Activated CD8-positive, alpha-beta memory T cell treated with anti-CD3 and anti-CD28 coated beads for 4 hours (primary cell): ENCODE measurements at places on chromosomes 6 and 20.

DNA sequence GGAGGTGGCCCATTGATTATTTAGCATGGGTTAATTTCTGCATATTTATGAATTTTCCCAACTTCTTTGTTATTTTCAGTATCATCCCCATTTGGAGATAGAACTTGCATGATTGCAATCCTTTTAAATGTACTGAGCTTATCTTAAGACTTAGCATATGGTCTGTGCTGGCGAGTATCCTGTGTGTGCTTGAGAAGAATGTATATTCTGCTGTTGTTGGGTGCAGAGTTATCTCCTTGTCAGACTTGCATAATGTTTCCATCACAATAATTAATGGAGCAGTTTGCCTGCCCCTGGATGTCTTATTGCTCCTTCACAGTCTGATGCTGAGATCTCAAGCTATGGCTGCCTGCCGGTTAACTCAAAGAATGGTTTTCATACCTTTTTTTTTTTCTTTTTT is 112.6 kb downstream of the CDYL start:
- no peak for DNase-seq

GRCh38 chr6:121434037-121434770 is 1.2 kb upstream of the GJA1 start:
- no peak for DNase-seq

DNA sequence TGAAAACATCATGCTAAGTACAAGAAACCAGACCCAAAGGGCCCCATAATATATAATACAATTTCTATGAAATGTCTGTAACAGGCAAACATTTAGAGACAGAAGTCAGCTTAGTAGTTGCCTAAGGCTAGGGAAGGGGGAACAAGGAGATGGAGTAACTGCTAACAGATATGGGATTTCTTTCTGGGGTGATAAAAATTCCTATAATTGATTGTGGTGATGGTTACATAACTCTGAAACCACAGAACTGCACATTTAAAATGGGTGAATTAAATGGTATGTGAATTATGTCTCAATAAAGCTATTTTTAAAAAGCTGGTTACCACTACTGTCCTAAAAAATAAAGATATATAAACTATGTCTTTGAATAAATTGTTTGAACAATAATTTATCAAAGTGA is 3.2 kb downstream of the CEP162 start:
- DNase-seq, result no peak

- no peak for DNase-seq
Measured at GRCh38 chr6:4071330-4071729, 7.6 kb downstream of the FAM217A start.

DNA sequence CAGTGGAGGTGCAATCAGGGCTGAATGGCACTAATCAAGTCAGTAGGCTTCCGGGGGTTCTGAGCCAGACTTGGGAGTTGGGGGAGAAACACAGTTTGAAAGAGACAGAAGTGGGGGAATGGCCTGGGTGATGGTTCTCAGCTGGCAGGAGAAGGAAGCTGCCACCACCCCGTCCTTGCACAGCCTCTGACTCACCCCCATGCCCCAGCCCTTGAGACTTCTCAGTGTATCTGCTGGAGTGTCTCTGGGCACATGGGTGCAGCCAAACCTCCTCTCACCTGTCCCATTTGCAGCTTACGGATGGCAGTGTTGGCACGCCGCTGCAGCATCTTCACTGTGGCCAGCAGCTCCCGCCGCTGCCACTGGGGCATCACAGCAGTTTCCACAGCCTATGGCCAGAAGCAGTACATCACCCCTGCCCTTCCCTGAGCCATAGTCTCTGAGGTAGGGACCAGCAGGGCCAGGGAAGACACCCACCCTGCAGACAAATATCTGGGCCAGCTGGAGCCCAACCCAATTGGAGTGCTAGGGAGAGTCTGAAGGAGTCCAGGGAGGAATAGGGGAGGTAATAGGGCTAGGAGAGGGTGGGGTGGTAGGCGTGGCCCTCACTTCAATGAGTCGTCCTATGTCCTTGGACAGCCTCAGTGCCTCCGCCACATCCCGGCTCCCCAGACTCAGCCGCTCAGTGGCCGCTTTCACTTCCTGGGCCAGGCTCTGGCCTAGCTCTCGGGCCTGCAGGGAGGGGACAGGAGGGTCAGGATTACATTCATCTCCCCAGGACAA is 11.2 kb downstream of the AARS2 start:
- DNase-seq, result no peak

DNA sequence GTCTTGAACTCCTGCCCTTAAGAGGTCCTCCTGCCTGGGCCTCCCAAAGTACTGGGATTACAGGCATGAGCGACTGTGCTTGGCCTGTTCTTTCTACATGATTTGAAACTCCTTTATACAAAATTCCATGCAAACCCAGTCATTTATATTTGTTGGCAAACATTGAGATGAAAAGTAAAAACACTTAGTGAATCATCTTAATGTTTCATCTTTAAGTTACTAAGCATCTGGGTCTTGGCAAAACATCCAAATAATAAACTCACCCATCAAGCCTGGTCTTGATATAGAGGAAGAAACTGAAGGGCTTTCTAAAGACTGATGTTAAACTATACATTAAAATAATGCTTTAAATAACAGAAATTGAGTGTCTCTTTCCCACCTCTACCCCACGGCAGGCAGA is 95.1 kb downstream of the FUT9 start:
- DNase-seq, result no peak

DNA sequence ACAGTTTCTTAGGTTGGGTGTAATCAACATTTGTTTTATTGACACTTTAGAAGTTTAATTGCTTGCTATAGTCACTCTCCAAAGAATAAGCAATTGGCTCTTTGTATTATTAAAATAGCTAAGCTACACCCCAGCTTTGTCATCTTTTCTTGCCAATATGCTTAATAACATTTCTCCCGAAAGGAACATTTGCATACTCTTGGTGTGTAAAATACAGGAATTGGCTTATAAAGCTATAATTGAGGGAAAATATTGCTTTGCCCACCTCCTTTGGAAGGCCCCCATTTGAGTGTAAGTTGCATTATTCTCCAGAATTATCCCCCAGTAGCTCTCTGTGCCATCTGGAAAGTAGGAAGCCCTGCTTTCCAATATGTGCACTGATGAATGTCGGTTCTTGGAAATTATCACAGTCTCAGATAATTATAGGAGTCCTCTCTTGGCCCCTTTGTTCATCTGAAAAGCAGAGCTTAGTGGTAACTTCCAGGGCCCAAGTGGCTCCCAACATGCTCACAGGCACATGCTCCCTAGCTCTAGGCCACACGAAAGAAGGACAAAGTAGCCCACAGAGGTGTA is 92.4 kb upstream of the B3GAT2 start:
- DNase-seq, result no peak

DNA sequence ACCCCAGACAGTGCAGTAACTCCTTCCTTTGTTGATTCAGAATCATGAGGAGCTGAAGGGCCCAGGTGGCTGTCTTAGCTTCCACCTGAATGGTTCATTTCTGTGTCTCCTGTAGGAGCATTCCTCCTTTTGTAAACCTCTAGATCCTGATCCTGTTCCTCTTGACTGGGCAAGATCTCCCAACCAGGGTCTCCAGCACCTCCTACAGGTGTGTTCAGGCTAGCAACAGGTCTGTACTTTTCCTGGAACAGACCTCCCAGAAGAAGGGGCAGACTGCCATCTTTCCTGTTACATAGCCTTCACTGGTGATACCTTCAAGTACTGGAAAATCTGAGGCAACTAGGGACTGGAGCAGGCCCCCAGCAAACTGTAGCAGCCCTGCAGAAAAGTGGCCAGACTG is 35.2 kb downstream of the HLA-B start:
- DNase-seq, result no peak

GRCh38 chr6:19836799-19837510 is at the start of gene ID4:
Gene ID4, plus strand, starts transcription at chr6:19837370. Its CDS starts 385 bp downstream, at chr6:19837755.
- DNase-seq, result no peak

DNA sequence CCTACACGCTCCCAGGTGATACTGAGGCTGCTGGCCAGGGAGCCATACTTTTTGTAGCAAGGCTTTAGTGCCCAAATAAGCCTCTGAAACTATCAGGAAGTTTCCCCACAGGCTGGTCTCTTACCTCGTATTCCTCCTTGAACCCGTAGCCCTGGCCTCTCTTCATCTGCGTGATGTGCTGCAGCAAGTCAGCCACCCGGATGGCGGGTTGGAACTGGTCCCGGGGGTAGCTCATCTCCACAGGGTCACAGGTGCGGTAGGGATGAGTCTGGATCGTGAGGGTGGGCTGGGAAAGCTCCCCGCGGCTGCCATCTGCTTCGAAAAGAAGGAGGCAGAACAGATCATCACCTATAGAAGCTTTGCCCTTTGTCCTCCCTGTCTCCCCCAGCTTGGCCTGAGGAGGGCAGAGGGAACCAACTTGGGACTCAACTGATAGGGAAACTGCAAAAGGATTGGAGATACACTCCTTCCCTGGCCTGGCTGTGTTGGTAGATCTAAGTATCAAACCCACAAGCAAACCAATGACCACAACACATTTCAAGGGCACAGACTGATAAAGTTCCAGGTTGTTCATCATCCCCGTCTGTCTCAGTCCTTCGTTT is 543.2 kb upstream of the CHD6 start:
- DNase-seq, result no peak

- no peak for DNase-seq
Measured at GRCh38 chr6:166293731-166294584, 14.2 kb downstream of the PRR18 start.

- DNase-seq, result no peak
Measured at GRCh38 chr6:16800341-16800740, 39.1 kb upstream of the ATXN1 start.

- DNase-seq, result no peak
Measured at GRCh38 chr6:5958921-5959320, 47.8 kb downstream of the NRN1 start.

GRCh38 chr6:26019261-26019830 is 56.7 kb downstream of the TRIM38 start:
- DNase-seq, result no peak

DNA sequence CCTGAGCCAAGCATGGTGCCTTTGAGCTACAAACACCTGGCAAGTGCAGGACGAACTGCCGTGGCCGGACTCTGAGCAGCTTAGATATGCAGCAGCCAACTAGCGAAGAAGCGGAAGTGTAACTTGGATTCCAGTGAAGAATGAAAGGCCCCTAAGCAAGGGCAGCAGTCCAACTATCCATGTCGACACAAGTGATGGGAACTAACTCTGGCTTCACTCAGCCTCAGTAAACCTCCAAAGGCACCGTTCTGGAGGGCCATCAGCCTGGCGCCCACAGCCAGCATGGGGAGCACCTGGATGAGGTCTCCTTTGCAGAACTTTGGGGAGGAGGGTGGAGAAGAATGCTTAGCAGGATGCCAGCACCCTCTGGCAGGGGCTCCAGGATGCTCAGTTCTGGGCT is 78.4 kb upstream of the MLN start:
- DNase-seq, result no peak

- DNase-seq, result no peak
Measured at GRCh38 chr20:9367328-9367727, 147.1 kb upstream of the LAMP5 start.

GRCh38 chr6:12608016-12608860 is 108.3 kb upstream of the PHACTR1 start:
- DNase-seq, result no peak
